Uterus (tissue), 4 donors: ENCODE measurements at places on chromosomes 6 and 20. TPM values are rescaled to one million over a fixed set of nuclear protein-coding genes. Genes with fewer than 3 reads are reported as not detected.

GRCh38 chr20:23668477-23668951 lies 20.3 kb downstream of the CST4 start:
- DNase-seq, result peak; percentile 40

GRCh38 chr20:434661-435419 lies 26.7 kb downstream of the RBCK1 start:
- DNase-seq, result no peak

DNA sequence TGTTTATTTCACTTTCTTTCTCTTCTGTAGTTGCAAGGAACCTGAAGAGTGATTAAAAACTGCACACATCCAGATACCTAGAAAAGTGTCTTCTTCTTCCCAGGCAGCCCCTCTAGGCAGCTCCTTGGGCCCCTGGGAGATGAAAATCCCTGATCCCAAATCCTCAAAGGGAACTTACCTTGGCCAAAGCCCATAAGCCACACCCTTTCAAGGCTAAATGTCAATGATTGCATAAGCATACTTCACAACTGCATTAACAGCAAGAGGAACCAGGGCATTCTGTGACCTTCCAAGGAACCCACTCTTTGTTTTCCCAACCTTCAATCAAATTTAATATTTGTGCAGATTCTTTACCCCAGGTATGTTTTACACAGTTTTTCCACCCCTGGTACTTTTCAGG lies 4.4 kb upstream of the HMGN3 start:
- DNase-seq, result no peak

GRCh38 chr20:47711046-47711752 lies 74.1 kb downstream of the SULF2 start:
- DNase-seq, result no peak

DNA sequence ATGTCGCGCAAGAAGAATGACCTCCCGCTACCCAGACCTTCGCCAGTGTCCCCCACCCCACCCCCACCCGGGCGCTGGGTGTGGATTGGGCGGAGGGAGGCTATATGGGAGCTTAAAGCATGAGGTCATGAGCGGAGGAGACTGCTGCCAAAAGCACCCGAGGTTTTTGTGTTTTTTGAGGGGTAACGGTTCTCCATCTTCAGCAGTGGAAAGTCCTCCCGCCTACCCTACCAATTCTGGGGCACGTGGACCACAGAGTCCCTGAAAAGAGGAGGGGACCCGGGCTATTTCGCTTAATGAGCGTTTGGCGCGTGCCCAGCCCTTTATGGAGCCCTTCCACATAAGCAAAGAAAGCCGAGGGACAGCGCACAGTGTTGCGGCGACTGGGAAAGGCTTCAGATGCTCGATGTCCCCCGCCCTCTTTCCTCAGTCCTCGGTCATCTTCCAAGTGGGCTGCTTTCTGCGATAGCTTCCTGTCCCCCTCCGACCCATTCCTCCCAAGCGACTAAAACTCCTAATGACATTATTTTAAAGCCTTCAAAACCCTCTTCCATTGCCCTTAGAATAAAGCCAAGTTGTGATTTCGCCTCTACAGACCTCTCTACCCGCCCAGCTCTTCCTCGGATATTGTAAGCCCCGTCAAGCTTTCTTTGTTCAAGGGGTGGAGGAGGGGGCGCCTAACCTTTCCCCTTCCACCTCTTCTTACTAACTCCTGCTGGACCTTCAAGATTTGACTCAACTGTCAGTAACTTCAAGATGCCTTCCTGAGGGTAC lies 2.1 kb upstream of the TRERF1 start:
- peak; percentile 70 for DNase-seq

GRCh38 chr6:10531942-10532341 lies 10.8 kb downstream of the GCNT2 start:
- DNase-seq, result no peak

- no peak for DNase-seq
Observed at GRCh38 chr20:50449738-50450492, 60.3 kb upstream of the PTPN1 start.

- DNase-seq, result no peak
Observed at GRCh38 chr20:916125-916799, at the start of gene ANGPT4. Gene ANGPT4, minus strand, starts transcription at chr20:916334. Its CDS starts 120 bp downstream, at chr20:916214.

DNA sequence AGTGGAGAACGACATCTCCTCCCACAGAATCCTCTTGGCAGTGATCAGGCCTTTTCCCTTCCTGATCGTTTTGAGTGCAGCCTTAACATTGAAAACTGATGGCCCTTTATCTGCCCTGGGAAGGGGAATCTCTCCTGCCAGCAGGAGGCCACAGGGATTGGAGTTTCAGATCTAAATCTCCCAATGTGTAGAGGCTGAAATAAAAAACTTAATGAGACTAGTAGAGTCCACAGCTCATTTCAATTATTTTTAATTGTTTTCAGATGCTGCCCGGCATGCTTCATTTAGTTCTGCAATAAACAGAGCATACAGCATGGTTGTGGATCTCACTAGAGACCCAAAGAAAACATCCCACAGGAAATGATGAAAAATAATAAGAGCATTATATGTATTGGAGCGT lies 662.2 kb upstream of the HS3ST5 start:
- no peak for DNase-seq

DNA sequence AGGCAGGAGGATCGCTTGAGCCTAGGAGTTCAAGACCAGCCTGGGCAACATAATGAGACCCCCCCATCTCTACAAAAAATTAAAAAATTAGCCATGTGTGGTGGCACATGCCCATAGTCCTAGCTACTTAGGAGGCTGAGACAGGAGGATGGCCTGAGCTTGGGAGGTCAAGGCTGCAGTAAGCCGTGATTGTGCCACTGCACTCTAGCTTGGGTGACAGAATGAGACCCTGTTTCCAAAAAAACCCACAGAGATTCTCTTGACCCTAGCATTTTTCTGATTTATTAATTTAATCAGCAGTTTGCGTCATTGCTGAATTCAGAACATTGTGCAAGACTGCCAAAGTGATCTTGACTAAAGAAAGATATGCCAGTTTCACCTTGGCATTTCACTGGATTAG lies 36.8 kb downstream of the KDM1B start:
- DNase-seq, result no peak

DNA sequence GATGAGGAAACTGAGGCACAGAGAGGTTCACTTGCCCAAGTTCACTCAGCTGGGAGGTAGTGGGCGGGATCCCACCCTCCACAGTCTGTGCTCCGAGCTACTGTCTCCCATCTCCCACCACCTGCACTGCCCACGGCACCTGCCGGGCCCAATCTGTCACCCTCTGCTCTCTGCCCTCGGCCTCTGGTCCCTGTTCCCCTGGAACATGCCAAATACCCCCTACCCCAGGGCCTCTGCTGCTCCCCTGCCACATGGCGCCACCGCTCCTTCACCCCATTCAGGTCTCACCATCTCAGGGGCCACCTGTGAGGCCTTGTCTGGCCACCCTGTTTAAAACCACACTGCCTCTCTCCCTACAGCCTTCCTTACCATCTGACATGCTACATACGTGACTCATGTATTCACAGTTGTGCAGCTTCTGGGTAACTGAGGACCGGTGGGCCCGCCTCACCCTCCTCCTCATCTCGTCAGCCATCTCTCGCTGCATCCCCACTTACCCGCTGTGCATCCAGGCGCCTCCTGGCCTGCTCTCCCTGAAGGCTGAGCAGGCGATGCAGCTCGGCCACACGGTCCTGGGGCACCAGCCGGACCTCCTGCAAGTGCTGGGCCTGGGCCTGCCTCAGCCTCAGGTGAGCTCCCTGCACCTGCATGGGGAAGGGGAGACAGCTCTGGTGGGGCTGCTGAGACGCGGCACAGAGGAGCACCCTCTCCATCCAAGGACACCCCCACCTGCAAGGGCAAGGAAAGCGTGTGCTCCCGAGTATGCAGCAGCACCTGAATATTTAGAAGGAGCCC lies 50.6 kb downstream of the GINS1 start:
- no peak for DNase-seq

GRCh38 chr6:36650848-36651478 lies 27.6 kb upstream of the CDKN1A start:
- DNase-seq, result no peak

- DNase-seq, result peak; percentile 82
Observed at GRCh38 chr20:45833883-45834796, 541 bp downstream of the SNX21 start.

DNA sequence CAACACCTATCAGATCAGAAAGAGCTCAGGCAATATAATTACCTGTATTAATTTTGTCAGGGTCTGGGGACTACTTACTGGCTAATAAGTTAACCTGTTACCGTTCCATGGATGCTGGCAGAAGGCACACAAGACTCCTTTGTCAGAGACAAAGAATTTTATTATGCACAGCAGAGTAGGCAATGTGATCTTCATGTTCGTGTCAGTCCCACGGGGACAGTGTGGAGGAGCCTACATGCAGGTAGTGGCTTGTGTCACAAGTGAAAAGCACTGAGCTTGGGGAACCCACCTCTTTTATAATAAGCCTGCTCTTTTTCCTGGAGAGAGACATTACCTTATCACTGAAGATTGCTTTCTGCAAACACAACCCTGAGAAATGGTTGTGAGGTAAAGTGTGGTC lies 96.9 kb downstream of the CD164 start:
- DNase-seq, result no peak

- DNase-seq, result no peak
Observed at GRCh38 chr6:169142538-169142844, 111.2 kb downstream of the THBS2 start.

DNA sequence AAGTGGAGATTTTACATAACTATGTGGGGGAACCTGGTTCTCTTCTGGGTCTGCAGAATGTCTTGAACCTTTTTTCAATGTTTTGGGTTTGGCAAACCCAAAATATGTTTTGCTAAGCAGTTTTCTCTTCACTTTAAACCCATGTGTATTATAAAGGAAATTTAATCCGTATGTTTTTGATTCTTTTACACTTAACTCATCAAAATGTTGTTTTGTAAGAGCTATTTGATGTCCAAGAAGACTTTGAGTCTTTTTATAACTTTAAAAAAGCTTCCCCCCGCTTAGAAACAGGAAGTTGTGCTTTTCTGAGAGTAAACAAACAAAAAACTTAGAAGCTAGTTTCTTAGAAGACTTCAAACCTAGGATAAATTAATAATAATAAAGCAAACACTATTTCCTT lies 81.9 kb upstream of the CEP162 start:
- DNase-seq, result no peak

- no peak for DNase-seq
Observed at GRCh38 chr6:25280344-25281074, 1.3 kb downstream of the CARMIL1 start.

DNA sequence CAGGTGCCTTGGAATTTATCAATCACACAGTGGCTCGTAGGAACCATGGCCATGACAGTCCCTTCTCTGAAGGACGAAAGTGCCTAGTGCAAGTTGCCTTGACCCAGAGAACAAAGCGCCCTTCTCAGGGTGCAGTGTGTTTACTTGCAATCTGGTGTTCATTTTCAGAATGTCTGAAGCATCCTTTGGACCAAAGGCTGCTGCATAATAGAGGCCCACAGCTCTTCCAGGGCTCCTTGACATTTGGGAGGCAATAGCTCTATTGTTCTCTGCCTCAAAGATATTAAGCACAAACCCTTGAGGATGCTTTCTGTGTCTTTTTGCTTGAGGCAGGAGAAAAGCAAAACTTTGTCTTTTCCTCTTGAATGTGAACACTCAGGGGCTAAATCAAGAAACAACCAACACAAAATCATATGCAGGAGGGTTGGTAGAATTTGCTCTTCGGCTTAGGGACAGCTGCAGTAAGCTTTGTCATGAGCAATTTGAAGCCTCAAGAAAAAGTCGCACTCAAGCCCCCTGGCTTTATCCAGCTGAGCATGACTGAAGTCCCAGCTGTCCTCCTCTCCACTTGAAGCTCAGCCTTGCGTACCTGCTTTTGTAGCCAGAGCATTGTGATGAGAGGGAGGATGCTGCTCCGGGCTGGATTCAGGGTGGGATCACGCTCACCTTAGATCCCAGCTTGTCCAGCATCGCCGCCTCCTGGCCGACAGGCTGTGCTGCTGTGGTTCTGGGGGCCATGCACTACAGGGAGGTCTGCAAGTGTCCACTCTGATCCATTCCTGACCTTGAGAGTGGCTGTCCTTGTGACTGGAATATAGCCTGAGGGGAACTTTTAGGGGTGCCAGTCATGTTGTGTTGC lies 495.4 kb downstream of the CDH26 start:
- DNase-seq, result no peak

GRCh38 chr6:56572788-56573471 lies 69.8 kb downstream of the DST start:
- no peak for DNase-seq

DNA sequence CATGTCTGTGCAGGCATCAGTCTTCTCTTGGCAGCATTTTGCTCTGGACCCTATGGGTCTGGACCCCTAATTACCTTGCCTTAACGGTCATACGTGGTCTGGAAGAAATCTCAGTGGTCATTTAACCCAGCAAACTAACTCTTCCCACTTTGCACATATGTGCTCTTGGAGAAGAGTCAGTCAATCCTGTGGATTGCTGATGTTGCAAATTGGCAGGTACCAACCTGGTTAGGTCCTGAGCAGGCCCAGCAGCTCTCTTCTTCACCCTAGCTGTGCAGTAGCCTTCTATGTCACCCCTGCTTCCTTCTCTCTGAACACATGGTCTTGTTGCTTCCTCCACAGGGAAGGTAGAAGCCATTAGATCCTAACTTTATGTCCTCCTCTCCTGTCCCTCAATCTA lies 1.6 kb downstream of the CEP43 start:
- DNase-seq, result no peak

GRCh38 chr20:19211661-19212468 lies 577 bp upstream of the SLC24A3 start:
- peak; percentile 62 for DNase-seq

- no peak for DNase-seq
Observed at GRCh38 chr6:121399966-121400365, 35.5 kb upstream of the GJA1 start.

GRCh38 chr6:119347466-119348095 lies 2.0 kb downstream of the MAN1A1 start:
- DNase-seq, result peak; percentile 32

- no peak for DNase-seq
Observed at GRCh38 chr6:127085181-127085580, 33.3 kb upstream of the RSPO3 start.

DNA sequence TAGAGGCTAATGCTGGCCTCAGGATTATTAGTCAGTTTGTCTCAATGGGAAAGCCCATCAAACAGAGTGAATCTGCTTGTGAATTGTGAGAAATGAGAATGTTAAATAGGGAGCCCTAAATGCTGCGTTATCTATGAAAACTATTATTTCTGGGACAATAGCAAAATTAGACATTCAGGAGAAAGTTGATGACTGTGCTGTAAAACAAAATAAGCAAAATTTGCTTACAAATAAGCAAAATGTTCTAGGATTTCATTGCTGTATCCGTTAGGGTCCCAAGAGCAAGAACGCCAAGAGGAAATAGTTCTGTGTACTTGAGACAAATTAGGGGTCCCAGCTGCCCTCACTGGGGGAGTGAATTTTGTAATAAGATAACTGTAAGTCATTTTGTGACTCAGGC lies 59.2 kb upstream of the RAB32 start:
- no peak for DNase-seq

GRCh38 chr6:170381562-170381961 lies 75.0 kb downstream of the FAM120B start:
- no peak for DNase-seq

GRCh38 chr6:133591275-133591674 lies 297.6 kb upstream of the TCF21 start:
- DNase-seq, result no peak

Gene C6orf141
- 0.88 TPM for total RNA-seq

Gene BHLHE23
- not detected for total RNA-seq

Gene TSHZ2
- total RNA-seq, result 22.9 TPM

Gene THBD
- total RNA-seq, result 33.8 TPM

Gene KCNQ5
- total RNA-seq, result not detected

Gene PNLDC1
- not detected for total RNA-seq

Gene CD24
- 235 TPM for total RNA-seq

Gene C20orf144
- not detected for total RNA-seq

Gene MRPS10
- total RNA-seq, result 12.6 TPM

Gene NKAPL
- total RNA-seq, result 1.2 TPM

Gene AGPAT4
- 18.1 TPM for total RNA-seq

Gene FOXC1
- 7.1 TPM for total RNA-seq

Gene DOK5
- total RNA-seq, result 9.8 TPM

Gene RRP36
- 42.6 TPM for total RNA-seq
